ENCODE measurements at places on chromosomes 3 and 15. TPM values are rescaled to one million over a fixed set of nuclear protein-coding genes. Genes with fewer than 3 reads are reported as not detected.

Gene ELP6
- 20.0 TPM for total RNA-seq

Gene CPLX3
- not detected for total RNA-seq

Gene LYSMD4
- total RNA-seq = 7.4 TPM

Gene PLA2G4E
- total RNA-seq = not detected

Gene SPTBN5
- total RNA-seq = 0.26 TPM

Gene SERPINI2
- total RNA-seq = not detected

Gene IL17RE
- total RNA-seq = 0.99 TPM

Gene SLC2A2
- total RNA-seq = not detected

Gene USP3
- total RNA-seq = 55.5 TPM

Gene SLC28A1
- not detected for total RNA-seq

Gene SPINT1
- under 0.01 TPM for total RNA-seq

Gene MANF
- total RNA-seq = 55.3 TPM

Gene YEATS2
- 28.0 TPM for total RNA-seq

Gene SEMA3F
- 9.7 TPM for total RNA-seq

Gene TM2D3
- 46.2 TPM for total RNA-seq

Gene HCN4
- total RNA-seq = not detected

Gene LMCD1
- total RNA-seq = 40.1 TPM

Gene DAPK2
- total RNA-seq = 14.4 TPM

Gene PPP2R3A
- 10.5 TPM for total RNA-seq

Gene TIMP4
- 9.8 TPM for total RNA-seq

Gene CCDC39
- under 0.01 TPM for total RNA-seq

Gene CCR1
- 1.3 TPM for total RNA-seq

Gene CHRNA7
- total RNA-seq = 0.26 TPM

Gene TUSC7
- total RNA-seq = not detected

Gene PLSCR5
- total RNA-seq = not detected

Gene CLSTN2
- under 0.01 TPM for total RNA-seq

Gene PYGO1
- 10.1 TPM for total RNA-seq

Gene GPR15
- not detected for total RNA-seq

Gene AMOTL2
- total RNA-seq = 74.6 TPM

Gene SLC22A13
- total RNA-seq = 0.33 TPM

Gene CCDC9B
- 38.0 TPM for total RNA-seq

Gene NUP210
- total RNA-seq = 0.33 TPM

Gene RBPMS2
- not detected for total RNA-seq

Measured in fibroblast of lung (primary cell).